ENCODE measurements at places on chromosomes 4 and X.

DNA sequence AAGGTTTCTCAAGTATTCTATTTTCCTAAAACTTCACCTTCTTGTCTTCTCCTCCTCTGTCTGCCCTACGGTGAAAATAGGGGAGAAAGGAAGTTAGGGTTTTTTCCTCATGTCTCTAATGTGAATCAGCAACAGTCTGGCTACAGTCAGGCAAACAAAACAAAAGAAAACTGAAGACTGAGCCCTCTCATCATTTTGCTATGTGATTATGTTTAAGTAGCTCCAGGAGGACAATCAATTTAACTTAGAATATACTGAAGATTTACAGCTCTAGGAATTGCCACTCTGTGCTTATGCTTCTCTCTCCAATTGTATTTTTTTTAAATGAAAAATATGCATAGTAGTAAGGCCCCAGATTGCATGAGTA, 316.2 kb downstream of the GPAT3 start:
- DNase-seq: no peak

GRCh38 chr4:101158134-101158482, 189.2 kb downstream of the PPP3CA start:
- DNase-seq: no peak

- no peak for DNase-seq
Observed at GRCh38 chr4:54095110-54095825, 4.7 kb upstream of the GSX2 start.

DNA sequence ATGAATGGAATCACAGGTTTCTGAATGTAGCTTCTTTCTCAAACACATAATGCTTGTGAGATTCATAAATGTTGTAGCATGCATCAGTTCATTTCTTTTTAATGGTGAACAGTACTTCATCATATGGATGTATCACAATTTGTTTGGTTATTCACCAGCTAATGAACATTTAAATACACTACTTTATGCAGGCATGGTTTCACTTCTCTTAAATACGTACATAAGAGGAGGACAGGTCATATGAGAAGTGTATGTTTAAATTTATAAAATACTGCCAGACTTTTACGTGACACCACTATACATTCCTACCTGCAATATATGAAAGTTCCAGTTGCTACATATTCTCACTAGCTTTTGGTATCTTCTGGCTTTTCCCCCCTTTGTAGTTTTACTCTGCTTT, 65.4 kb downstream of the ANKRD17 start:
- no peak for DNase-seq

DNA sequence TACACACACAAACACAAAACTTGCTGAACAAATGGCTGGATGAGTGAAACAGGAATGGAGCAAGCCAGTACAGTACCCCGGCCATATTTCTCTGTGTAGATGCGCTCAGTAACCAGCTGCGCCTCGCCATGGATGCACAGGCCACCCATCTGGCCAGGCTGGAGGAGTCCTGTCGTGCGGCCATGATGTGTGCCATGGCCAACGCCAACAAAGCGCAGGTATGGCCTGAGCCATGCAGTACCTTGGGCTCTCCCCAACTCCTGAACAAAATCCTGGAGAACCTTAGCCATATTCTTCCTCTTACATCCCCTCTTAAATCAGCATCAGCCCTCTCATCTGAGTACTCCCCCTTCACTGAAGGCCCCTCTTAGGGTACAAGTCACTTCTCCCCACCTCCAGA, 4.4 kb downstream of the HSD17B10 start:
- no peak for DNase-seq

DNA sequence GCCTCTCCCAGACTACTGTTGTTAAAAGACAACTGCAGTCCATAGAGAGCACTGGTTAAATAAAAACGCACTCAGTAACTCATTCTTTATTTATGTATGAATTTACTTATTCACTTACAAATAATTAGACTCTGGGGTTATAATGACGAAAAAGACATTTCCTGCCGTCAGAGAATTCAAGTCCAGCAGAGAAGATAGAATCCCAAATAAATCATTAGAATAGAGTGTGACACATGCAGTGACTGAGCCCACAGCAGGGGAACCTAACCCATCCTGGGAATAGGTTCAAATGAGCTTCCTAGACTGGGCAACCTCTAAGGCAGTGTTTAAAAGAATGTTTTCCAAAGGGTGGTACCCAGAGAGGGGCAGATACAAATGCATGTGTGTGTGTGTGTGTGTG, 53.9 kb downstream of the FGFBP1 start:
- DNase-seq: no peak

DNA sequence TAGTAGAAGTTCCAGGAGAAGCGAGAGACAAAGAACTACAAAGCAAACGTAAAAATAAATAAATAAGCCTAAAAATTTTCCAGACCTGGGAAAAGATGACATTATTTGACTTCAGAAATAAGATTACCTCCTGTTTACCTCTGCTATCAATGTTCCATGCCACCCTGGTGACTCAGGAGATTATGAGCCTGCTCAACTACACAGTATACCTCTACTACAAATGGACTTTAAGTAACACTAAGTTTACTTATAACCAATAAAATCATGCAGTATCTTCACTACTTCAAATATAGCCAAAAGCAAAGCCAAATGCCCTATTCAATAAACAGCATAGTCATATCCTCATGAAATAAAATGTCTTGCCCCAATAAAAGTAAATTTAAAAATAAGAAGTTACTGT, 105.4 kb downstream of the CYLC1 start:
- DNase-seq: no peak

Data from effector memory CD8-positive, alpha-beta T cell (primary cell).